GM12864 (cell line): ENCODE measurements at places on chromosomes 5 and 9.

- DNase-seq: no peak
Measured at GRCh38 chr9:110278080-110278707, 21.9 kb upstream of the TXN start.

DNA sequence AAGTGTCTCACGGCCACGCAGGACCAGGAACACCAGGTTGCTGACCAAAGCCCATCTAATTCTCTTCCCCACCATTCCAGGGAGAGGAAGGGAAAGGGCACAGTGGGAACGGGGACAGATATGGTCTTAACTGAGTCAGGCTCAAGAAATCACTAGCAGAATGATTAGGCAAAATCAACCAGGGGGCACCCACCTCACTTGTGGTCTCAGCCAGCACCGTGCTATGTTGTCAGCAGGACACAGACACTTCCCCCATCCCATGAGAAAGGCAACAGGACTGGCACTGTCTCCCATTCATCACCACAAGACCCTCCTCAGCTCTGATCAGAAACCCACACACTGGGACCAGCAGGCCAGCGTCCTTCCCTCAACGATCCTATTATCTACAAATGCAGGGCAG, 2.9 kb downstream of the BICD2 start:
- DNase-seq: no peak

DNA sequence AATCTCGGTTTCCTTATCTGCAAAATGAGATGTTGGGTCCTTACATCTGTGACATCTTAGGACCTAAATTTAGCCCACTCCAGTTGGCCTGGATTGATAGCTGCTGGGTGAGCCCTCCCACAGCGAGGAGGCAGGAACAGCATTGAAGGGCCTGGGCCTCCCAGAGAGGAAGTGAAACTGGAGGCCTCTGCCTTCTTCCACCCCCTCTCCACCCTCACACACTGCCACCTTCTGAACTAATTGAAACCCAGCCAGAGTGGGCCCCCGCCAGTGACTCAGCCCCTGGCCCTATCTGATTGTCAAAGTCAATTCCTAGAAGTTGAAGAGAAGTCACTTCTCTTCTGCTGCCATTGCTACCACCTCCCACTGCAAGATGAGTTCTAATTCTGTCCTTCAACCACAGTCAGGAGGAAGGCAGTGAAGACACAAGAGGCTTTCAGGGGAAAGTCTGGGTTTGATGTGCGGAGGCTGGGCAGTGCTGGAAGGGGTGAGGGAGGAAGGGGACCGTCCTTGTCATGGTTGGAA, 55.2 kb upstream of the NEK6 start:
- DNase-seq: peak; percentile 98

- no peak for DNase-seq
Measured at GRCh38 chr9:31140316-31140715, 1244.1 kb upstream of the ACO1 start.

GRCh38 chr5:68740226-68740910, 353.4 kb upstream of the SLC30A5 start:
- DNase-seq: no peak

DNA sequence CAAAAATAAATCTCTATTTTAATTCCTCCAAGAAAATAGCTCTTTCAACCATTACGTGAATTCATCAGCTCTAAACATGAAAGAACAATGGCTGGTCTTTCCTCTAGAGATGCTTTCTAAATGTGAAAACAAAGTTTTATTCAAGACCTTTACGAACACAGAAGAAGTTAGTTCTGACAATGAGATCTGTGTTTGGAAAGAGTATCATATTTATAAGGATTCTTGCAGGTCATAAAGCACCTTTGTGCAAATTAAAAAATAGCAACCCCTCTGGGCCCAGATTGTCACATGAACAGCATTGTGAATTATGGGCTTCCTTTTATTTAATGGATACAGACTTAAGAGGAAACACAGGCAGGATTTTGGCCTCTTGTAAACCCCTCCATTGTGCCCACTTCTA, 17.7 kb upstream of the FTMT start:
- DNase-seq: no peak

GRCh38 chr9:92714787-92715487, 45.0 kb upstream of the IPPK start:
- no peak for DNase-seq

- no peak for DNase-seq
Measured at GRCh38 chr5:997711-998110, 10.9 kb upstream of the NKD2 start.

- no peak for DNase-seq
Measured at GRCh38 chr5:72223371-72223770, 96.7 kb downstream of the MRPS27 start.

GRCh38 chr9:133242991-133243390, 32.0 kb downstream of the ABO start:
- no peak for DNase-seq

DNA sequence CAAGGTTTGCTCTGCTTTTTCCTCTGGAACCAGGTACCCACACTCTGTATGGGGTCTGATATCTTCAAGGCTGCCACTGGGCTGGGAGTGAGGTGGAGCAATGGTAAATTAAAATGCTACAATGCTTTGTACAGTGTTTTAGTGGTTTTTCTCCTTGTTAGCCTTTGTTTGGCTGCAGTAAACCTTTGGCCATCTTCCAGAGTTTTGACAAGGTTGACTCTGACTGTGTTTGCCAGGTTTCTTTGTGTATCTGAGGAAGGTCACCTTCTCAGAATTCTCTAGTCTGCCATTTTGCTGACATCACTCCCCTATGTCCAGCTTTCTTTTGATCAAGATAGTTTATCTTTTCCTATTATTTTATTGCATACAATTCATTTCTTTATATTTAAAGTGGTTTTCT, 11.2 kb downstream of the SPATA31D1 start:
- DNase-seq: no peak

- no peak for DNase-seq
Measured at GRCh38 chr5:151257731-151258181, 4.8 kb downstream of the GM2A start.

DNA sequence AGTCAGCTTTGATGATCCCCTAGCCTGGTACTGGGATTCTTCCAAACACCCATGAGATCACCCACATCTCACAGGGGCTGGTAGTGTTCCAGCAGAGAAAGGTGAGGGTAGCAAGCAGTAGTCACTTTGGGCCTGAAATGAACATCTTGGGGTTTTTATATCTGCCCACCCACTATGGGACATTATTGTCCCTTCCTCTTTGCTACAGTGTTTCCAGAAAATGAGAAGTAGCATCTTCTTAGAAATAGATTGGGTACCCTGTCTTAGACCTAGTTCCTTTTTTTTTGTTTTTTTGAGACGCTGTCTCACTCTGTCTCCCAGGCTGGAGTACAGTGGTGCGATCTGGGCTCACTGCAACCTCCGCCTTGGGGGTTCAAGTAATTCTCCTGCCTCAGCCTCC, 249.2 kb upstream of the ANKRD55 start:
- no peak for DNase-seq

- no peak for DNase-seq
Measured at GRCh38 chr5:39459071-39459470, 34.3 kb upstream of the DAB2 start.

- no peak for DNase-seq
Measured at GRCh38 chr5:2739360-2740050, 12.0 kb downstream of the IRX2 start.

- no peak for DNase-seq
Measured at GRCh38 chr5:60077292-60077691, 183.8 kb upstream of the PDE4D start.

- no peak for DNase-seq
Measured at GRCh38 chr5:151288180-151288579, 15.4 kb downstream of the SLC36A3 start.

DNA sequence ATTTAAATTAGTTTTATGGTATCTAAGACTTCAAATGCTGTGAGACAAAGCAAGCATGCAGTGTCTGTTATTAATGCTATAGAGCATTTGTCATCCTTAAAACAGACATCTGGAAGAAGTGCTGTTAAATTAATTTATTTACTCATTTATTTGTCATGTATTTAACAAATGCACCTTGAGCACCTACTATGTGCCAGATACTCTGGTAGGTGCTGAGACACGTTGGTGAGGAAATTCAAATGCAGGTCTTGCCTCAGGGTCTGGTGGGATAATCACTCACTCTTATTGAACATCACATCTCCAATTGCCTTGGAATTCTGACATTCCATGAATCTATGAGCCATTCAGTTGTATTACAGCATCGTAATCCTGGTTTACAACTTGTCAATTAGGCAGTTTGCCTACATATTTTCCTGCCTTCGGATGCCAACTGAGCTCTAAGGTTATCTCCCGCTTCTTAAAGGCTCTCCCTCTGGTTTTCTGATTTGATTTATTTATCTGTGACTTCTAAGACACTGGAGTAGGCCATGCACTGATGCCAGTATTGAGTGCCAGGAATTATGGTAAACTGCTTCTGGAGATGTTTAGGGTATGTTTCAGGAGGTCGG, 56.0 kb upstream of the RPS23 start:
- no peak for DNase-seq
